ENCODE measurements at places on chromosomes 6 and 20.
A peak's percentile ranks its signal among the peaks of the same experiment; 100 is the strongest.

- no peak for DNase-seq
Measured at GRCh38 chr6:142395768-142396231, 94.0 kb downstream of the ADGRG6 start.

GRCh38 chr6:119278625-119279024 is 70.9 kb downstream of the MAN1A1 start:
- DNase-seq, result no peak

DNA sequence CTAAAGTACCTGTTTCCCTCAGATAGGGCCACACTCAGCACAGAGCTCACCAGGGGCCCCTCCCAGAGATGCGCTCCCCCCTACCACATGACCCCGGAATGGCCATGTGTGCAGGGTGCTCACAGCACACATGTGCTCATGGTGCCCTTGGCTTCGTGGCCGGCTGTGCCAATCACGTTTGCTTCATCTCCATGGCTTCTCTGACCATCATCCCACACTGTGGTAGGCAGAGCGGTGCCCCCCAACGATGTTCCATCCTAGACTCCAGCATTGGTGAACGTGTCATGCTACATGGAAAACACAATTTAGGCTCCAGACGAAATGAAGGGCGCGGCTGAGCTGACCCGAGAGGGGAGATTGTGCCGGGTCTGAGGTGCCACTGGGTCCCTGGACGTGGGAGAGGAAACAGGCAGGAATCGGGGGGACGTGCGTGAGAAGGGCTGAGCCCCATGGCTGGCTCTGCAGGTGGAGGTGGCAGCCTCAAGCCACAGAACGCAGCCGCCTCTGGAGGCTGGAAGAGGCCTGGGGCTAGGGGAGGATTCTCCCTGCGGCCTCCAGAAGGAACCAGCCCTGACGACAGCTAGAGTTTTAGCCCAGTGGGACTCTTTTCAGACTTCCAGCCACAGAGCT is 126.5 kb downstream of the DLL1 start:
- DNase-seq, result no peak

- peak; percentile 51 for DNase-seq
Measured at GRCh38 chr6:33958526-33959328, 154.9 kb upstream of the MLN start.

- DNase-seq, result no peak
Measured at GRCh38 chr6:14129575-14129974, 12.0 kb downstream of the CD83 start.
